GDM1 (cell line): ENCODE measurements at places on chromosomes 7 and 10.

DNA sequence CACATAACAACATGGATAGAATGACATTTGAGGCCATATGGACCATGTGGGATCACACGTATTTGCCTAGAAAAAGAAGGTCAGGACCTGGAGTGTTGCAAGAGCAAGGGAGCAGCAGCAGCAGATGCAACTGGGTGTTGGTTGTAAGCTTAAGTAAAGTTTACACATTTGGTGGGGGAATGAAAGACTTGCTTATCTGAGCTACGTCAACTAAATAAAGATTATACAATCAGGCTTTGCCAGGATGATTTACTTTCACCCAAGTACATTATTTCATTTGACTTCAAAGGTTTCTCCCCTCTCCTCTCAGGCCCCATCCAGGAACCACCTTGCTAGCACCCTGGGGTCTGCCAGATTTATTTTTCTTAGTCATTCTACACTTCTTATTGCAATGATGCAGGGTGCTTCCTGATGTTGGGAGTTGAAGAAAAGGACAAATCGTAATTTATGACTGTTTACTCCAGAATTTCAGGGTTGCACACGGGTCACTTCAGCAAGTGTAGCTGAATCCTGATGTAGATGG lies 591.9 kb upstream of the IGFBP3 start:
- DNase-seq: no peak

- no peak for DNase-seq
Observed at GRCh38 chr7:9307131-9307530, 873.7 kb downstream of the NXPH1 start.

- DNase-seq: peak; percentile 33
Observed at GRCh38 chr10:500876-501275, 188.6 kb downstream of the DIP2C start.

DNA sequence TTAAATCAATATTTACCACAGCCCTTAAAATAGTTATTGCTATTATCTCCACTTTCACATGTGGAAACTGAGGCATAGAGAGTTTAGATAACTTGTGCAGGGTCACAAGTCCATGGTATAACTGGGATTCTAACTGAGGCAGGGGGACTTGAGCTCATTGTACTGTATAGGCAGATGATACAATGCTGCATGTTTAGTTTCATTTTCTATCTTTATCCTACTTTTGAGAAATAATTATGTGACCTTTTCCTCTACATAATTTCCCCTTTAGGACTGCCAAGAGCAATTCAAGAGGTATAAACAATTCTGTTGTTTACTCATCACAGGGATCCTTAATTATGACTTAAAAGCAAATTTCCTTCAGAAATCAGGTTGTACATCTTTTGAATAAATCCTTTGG lies 193.1 kb downstream of the SUGCT start:
- DNase-seq: no peak

GRCh38 chr10:79111427-79111826 lies 42.7 kb downstream of the ZMIZ1 start:
- DNase-seq: no peak

DNA sequence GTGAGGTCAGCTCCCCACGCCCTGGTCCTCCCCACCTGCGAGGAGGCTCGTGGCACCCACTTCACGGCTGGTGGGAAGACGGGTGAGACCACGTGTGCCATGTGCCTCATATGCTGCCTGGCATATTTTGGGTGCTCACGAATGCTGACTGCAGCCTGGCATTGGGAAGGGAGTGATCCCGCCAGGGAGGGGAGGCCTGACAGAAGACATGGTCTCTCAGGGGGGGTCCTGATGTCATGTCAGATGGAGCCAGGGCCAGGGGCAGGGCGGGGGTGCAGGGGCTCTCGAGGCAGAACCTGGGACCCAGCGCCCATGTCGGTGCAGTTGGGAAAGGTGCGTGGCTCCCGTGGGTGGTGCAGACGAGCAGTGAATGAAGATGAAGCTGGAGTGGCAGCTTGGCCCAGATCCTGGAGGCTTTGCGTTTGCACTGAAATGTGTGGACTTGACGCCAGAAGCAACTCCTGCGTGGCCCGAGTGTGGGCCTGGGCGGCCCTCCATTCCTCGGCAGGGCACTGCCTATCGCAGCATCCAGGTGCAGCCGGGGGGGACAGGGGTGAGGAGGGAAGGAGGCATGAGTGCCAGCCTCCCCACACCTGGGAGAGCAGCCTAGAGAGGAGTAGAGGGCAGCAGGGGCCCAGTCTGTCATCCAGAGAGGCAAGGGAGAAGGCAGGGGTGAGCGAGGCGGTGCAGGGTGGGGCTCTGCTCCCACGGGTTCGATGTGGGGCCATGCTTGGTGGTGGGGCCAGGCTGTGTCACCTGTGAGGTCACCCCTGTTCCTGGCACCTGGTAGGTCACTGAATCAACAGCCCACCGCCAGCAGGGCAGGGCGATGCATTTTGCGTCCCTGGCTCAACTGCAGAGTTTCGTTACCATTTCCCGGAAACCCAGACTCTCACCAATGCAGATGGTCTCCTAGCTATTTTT lies 385.6 kb downstream of the DNAJB6 start:
- DNase-seq: no peak

DNA sequence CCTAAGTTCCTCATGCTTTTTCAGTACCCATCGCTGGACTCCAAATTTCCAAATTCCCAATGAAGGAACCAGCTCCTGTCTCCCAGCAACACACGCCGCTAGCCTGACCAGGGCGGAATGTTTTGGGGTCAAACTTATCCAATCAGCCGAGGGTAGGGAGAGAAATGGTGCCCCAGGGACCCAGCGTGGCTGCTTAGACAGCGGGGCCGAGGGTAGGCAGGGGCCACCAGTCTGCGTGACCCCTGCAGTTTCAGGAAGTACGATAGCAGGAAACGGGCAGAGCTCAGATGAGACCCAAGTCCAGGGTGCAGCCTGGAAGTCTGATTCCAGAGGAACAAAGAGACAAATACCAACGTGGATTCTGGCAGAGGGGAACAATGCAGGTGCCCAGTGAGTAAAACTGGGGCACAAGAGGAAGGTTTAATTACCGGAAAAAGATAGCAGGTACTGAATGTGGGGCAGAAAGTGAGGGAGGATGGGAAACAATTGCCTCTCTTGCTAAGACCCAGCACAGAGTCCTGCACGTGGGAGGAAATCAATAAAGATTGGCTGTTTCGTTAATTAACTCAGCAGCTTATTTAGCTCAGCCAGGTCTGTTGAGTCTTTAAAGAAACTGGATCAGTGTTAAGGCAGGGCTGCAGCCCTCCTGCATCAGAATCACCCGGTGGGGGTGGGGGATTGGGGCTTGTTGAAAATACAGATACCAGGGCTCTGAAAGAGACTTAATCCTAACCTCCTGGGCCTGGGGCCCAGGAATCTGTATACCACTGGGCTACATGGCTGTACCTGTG lies 50.4 kb upstream of the NFE2L3 start:
- DNase-seq: peak; percentile 43

- no peak for DNase-seq
Observed at GRCh38 chr7:27871866-27872265, 131.9 kb downstream of the TAX1BP1 start.

GRCh38 chr7:37104822-37105518 lies 343.7 kb downstream of the ELMO1 start:
- DNase-seq: no peak

- DNase-seq: no peak
Observed at GRCh38 chr10:84200537-84201243, 6.4 kb downstream of the CDHR1 start.

DNA sequence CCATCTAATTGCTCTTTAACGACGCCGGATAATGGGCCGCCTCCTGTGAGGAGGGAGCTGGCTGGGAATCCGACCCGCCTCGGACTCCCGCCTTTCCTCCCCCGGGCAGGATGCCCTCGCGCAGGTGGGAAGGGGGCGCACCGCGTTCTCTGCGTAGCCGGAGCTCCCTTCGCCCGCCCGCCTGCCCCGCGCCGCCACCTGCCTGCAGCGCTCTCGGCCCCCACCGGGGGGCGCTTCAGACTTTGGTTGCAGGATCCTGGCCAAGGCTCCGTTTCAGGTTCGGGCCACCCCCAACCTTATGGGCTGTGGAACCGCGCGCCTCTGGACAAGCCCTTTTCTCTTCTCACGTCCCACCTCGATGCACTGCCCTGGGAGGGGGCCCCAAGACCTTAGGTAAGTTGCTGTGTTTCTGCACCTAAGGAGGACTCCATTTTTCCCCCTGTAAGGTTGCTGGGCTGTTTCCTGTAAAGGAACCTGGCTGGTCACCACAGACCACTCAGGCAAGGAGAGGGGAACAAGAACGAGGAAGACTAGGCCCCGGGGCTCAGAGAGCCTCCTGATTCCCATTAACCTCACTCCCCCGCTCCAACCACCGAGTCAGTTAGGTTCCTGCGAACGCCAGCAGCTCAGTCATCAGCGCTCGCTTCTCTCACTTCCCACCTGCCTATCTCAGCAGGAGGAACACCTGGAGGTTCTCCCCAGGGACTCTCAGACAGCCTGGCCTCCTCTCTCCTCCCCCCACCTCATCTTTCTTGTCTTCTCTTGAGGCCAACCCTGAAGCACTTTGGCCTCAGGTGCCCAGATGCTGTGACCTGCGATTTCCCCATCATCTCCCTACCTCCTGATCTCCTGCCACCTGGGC lies 11.3 kb upstream of the KAZALD1 start:
- no peak for DNase-seq
